ENCODE measurements at places on chromosomes 5 and 9.

GRCh38 chr5:162248107-162248713, 180.6 kb downstream of the GABRG2 start:
- no peak overlapping the region for H3K4me3 ChIP-seq
- H3K27ac ChIP-seq = no peak overlapping the region
- DNase-seq = no peak

DNA sequence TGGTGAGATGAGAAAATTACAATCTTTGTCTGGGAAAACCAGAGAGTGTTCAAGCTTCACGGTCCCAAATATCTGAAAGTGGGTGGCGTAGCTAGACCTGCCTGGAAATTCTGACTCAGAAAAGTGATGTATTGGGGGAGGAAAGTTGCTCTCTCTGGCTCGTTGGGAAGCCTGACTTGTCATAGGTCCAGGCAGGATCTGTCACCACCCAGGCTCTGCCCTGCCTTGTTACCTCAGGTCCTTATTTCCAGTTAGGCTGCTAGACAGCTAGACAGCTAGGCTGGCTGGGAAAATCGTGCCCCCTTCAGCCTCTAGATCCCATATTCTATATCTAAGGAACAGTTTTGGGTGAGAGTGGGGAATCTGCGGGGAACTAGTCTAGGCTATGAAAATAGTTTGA, 41.0 kb upstream of the HCN1 start:
- H3K4me1 ChIP-seq = no peaks in the 10 kb centered on the region
- H3K36me3 ChIP-seq = no peaks in the 10 kb centered on the region
- DNase-seq = no peak
- H3K4me3 ChIP-seq = no peak overlapping the region
- no peaks in the 10 kb centered on the region for H3K27me3 ChIP-seq

GRCh38 chr5:126499278-126499677, 76.1 kb downstream of the GRAMD2B start:
- H3K27me3 ChIP-seq = no peaks in the 10 kb centered on the region
- no peaks in the 10 kb centered on the region for H3K4me1 ChIP-seq
- no peak overlapping the region for H3K27ac ChIP-seq

DNA sequence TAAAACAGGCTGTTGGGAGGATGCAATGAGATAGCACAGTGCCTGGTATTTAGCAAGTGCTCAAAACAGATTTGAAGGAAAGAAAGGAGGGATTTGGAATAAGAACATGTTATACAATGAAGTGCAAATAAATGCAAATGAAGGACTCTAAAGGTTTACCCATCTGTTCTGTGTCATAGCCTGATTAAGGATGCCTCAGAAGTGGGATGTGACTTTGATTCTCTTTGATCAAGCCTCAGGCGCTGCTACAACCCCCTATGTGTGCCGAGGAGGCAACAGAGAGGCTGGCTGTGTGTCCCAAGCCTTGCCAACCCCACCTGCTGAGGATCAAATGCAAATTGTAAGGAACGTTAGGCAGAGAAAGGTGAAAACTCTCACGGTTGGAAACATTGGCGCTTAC, 27.2 kb downstream of the GGTA1 start:
- no peak overlapping the region for H3K27ac ChIP-seq
- H3K36me3 ChIP-seq = no peaks in the 10 kb centered on the region
- H3K4me3 ChIP-seq = no peak overlapping the region
- no peaks in the 10 kb centered on the region for H3K4me1 ChIP-seq
- no peaks in the 10 kb centered on the region for H3K27me3 ChIP-seq

DNA sequence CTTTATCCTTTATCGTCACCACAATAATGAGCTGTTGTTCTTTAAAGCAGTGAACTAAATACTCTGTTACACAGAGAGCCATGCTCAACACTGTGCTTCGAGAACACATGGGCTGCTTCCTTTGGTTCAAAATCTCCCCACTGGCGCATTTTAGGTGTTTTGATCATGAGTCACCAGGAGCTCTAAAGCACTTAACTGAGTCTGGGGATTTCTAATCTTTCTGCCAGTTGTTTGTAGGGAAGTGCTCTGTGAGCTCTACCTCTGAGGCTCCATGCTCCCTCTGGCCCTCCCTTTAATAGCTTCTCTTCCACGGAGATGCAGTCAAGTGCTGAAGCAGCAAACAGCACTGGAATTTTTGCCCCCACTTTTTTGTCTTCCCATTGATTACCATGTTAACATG, 17.0 kb downstream of the ERAP2 start:
- H3K27me3 ChIP-seq = no peaks in the 10 kb centered on the region
- no peaks in the 10 kb centered on the region for H3K4me1 ChIP-seq
- no peaks in the 10 kb centered on the region for H3K36me3 ChIP-seq
- no peak overlapping the region for H3K27ac ChIP-seq
- no peak overlapping the region for H3K4me3 ChIP-seq

DNA sequence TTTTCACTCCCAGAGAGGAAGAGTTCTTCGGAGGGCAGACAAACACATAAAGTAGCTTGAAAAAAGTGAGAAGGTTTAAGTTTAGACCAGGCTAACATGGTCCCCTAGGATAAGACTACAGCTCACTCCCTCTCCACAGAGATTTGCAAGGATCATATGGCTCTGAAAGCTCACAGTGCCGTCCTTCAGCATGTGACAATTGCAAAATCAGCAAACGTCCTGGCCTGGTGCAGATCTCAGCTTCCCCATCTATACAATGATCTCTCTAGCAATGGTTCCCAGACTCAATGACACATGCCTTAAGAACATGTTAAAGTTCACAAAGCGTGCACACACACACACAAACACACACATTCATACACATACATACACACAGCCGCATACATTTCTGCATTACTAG, 327.6 kb downstream of the ACTL7B start:
- no peaks in the 10 kb centered on the region for H3K27me3 ChIP-seq
- DNase-seq = no peak
- H3K4me1 ChIP-seq = no peaks in the 10 kb centered on the region
- no peaks in the 10 kb centered on the region for H3K36me3 ChIP-seq
- no peak overlapping the region for H3K4me3 ChIP-seq
- no peak overlapping the region for H3K27ac ChIP-seq

GRCh38 chr5:127136908-127137307, 63.6 kb upstream of the C5orf63 start:
- no peaks in the 10 kb centered on the region for H3K4me1 ChIP-seq
- no peak overlapping the region for H3K4me3 ChIP-seq
- no peaks in the 10 kb centered on the region for H3K27me3 ChIP-seq
- no peaks in the 10 kb centered on the region for H3K36me3 ChIP-seq

Measured in pancreas (tissue), 10 donors.